ENCODE measurements at places on chromosomes 3 and 15. TPM values are rescaled to one million over a fixed set of nuclear protein-coding genes. Genes with fewer than 3 reads are reported as not detected.

The ARL6 gene
- 4.3 TPM for total RNA-seq

The ARHGAP11A gene
- 0.49 TPM for total RNA-seq

The STOML1 gene
- 15.2 TPM for total RNA-seq

DNA sequence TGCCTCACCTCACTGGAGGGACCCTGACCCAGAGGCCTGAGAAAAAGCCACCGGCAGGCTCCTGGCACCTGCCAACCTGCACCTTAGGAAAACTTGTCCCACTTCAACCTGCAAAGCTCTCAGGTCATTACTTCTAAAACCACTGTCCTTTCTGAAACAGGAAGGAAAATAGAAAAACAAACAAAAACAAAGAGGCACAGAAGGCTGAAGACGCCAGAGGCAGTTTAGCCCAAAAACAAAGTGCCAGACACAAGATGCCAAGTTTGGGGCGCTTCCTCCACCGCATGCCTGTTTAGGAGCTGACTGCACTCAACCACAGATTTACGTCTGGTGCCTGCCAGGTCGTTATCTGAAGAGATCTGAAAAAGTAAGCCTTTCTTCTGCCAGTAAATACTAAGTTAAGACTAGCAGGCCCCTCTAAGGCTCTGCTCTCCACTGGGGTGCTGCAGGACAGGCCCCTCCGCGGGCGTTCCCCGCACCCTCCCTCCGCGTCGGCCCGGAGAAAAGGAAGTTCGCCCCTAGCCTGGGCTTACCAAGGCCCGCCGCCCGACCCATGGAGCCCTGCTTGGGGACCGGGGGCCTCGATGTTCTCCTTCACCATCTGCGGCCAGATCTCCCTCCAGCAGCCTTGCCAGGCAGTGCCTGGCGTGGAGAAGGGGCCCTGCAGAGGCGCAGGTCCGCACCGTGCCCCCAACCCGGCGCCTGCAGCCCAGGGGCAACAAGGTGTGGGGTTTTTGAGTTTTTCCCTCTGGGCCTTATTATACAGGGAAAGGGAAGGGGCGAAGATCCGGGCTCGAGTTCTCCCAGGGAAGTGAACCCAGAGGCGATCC is 1.3 kb downstream of the GOLGA8A start:
- no peak for DNase-seq

- no peak for DNase-seq
These were observed 17.1 kb upstream of the JMJD7 start for GRCh38 chr15:41810651-41811431.

GRCh38 chr3:117443014-117443413 is 733.4 kb downstream of the TUSC7 start:
- no peak for DNase-seq

- no peak for DNase-seq
These were observed 610.7 kb upstream of the GRM7 start for GRCh38 chr3:6250167-6250566.

- no peak for DNase-seq
These were observed 914.3 kb upstream of the ARPP21 start for GRCh38 chr3:34724916-34725499.

- DNase-seq: no peak
These were observed 3.8 kb downstream of the GREM1 start for GRCh38 chr15:32721596-32721995.

DNA sequence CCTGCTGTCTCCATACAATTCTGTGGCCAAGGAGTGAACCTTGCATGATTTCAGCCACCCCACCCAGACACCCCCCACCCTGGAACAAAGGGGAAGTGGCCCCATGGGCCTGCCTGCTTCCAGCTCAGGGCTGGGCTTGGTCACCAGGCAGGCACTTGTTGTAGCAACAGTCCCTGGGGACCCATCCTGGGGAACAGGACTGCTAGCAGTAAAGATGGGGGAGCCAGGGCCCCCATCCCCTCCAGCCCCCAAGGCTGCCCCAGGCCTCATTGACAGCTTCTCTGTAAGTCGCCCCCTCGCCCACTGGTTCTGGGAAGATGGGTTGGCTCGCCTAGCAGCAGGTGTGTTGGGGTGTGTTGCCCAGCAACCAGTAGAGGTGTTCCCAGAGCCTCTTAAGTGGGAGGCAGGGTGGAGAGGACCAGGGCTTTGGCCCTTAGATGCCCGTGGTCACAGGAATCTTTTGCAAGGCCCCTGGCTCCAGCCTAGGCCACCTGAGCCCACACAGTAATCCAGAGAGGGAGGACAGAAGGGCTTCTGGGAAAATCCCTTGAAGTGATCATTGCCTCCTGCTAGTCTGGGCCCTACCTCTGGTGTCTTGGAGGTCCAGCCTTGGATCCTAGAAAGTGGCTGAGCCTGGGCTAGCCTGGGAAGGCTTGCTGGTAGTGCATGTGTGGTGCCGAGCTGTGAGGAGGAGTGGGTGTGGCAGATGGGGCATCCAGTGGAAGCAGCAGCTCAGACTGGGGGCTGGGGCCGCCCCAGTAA is 48.9 kb downstream of the CYP11A1 start:
- DNase-seq: peak; percentile 23

DNA sequence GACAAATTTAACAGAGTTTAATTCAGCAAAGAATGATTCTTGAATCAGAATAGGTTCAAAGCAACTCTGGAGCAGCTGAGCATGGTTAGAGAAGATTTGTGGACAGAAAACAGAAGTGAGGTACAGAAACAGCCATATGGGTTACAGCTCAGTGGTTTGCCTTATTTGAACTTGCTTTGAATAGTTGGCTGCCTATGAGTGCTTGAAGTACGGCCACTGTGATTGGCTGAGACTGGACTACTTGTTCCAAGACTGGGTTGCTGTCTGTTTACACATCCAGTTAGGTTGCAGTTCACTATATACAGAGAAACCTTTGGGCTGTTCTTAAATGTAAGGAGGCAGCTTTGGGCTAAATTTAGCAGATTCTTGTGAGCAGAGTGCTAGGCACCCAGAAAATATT is 79.4 kb upstream of the CADPS start:
- no peak for DNase-seq

DNA sequence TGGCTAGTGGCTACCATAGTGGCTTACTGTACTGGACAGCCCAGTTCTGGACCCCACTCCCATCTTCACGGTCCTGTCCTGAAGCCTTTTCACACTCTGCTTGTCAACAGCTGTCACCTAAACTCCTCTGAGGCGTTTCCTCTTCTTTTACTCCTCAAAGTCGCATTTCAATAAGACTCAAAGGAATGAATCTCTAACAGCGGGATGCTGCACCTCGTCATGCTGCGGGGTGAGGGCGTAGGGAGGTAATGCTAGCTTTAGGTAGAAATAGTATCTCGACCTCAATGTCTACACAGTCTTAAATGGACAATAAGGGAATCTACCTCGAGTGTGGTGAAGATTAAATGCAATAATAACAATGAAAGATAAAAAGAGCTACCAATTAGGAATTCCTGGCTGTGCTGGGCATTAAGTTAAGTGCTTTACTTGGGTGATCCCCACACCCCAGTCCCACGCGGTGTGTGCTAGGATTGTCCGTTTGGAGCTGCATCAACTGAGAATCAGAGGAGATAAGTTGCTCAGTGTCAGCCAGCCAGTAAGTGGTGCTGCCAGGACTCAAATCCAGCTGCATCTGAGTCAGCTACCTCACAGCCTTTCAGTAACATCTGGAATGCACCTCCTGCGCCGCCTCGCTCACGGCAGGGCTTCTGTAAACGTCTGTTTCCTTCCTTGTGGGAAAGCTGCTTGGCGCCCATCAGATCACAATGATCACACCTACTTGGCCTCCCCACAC is 14.0 kb downstream of the PLA2G4D start:
- DNase-seq: no peak

DNA sequence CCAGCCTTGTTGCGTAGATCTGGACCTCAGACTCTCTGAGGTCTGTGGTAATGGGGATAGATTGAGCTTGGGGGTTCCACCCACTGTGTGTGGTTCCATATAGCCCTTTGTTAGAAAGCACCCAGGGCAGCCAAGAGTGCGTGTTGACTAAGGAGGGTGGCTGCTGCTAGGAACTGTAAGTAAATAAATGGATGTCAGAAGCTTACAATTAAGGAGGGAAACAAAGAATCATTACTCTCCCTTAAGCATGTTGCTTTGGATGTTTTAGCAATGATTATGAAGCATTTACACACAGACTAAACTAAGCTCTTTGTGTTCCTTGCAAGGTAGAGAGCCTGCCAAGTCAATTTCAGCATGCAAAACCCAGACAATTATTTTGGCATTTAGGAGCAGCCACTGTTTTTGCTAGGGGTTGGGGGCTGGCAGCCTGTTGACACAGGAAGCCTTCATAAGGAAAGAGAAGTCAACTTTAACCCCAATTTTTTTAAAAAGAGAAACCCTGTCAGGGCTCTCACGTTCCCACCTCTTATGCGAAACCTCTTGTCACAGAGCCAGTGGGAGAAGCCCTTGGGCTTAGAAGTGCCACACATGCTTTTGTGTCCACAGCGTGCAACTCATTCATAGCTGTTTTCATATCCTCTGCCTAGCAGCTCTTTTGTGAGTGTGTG is 127.8 kb downstream of the CMSS1 start:
- peak; percentile 35 for DNase-seq

DNA sequence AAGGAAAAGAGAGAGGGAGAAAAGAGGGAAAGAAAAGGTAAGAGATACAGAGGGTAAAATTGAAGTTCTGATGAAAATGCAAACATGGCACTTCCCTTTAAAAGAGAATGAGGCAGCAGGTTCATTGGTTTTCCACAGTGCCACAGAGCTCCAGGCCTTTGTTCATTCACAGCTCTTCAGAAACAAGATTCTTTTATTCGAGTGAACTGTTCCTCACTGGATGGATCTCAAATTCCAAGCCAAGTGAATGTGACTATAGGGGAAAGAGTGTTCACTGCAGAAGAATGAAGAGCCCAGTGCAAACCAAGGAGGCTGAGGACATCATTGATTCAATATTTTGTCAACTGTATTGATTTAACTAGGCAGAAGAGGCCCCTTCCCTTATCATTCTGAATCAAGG is 280.3 kb upstream of the PROK2 start:
- DNase-seq: no peak

- no peak for DNase-seq
These were observed 113.8 kb upstream of the P2RY1 start for GRCh38 chr3:152720951-152721718.

GRCh38 chr3:40801284-40801741 is 276.6 kb downstream of the ZNF621 start:
- DNase-seq: no peak

- no peak for DNase-seq
These were observed 106.2 kb downstream of the DGKG start for GRCh38 chr3:186255703-186256331.

DNA sequence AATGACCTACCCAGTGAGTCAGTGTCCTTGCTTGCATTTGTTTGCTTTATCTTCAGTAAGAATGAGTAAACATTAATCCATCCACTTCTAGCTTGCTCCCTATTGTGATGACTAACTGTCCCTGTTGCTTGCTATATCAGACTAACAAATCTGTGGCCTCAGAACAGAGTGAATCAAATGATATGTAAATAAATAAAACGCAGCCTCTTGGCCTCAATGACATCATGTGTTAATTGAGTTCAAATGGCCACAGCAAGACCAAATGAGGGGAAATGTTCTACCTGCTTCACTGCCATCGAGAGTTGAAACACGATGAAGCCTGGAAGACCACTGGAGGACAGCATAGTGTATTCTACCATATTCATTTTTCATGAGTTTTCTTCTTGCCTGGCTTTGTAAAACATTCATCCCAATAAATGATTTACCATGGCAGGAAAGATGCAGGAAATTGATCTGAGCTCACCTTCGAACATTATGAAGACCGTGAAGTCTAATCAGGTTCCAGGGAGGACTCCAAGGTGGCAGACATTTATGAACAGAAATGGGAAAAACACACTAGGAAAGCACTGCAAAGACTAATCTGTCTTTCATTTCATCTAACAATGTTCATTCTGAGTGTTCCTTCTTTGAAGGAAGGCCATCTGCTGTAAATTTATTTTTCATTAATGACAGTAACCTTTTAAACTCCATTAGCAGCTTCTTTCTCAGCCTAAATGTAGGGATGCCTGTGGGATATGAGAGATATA is 1144.5 kb downstream of the TUSC7 start:
- no peak for DNase-seq

DNA sequence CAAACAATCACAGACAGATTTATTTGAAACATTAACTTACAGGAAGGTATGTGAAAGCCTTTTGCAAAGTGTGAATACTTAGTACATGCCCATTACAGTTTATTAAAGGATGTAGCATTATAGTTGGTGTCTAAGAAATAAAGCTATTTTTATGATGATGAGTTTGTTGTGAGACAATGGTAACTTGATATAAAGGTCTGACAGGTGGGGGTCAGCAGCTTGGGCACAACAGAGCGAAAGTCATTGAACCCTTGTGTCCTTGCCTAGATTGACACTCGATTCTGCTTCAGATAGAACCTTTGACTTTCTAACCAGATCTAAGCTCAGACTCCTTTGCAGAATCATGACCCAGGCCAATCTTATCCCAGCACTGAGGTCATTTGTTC is 777.9 kb downstream of the NTRK3 start:
- DNase-seq: no peak

DNA sequence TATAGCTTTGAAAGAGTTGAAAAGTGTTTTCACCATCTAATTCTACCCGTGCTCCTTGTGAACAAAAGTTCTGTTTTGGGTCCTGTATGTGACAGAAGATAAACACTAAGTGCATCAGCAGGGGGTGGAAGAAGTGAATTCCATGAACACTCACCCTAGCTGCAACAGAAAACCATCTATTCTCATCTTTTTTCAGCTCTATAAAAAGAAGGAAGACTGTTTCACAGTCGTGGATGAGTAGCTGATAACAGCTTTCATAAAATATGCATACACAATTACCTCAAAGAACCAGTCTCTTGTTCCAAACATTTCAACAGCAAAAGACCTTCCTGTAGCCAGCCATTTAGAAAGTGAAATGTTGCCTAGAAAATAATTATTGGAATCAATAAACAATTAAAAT is 281.7 kb upstream of the RASGRP1 start:
- DNase-seq: no peak

- DNase-seq: no peak
These were observed 59.2 kb downstream of the CADPS start for GRCh38 chr3:62815981-62816380.

GRCh38 chr3:54857343-54857742 is 70.5 kb downstream of the LRTM1 start:
- DNase-seq: no peak

DNA sequence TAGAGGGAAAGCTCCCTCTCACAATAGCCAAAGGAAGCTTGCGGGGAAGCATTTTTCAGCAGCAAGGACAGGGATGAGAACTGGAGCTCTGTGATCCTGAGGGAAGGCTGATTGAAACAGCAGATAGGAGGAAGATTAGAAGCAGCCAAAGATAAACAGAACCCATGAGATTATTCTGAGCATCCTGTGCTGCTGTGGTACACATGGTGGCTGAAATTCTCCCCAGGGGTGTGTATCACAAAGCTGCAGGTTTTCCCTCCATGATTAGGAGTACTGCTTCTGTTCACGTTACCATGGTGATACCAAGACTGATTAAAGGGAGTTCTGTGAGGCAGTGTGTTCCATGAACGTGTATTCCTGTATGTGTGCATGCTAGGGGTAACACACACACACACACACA is 30.3 kb upstream of the PSMD6 start:
- DNase-seq: no peak

All from gastrocnemius medialis (tissue), 4 donors.